ENCODE measurements at places on chromosomes 6 and 20. TPM values are rescaled to one million over a fixed set of nuclear protein-coding genes. Genes with fewer than 3 reads are reported as not detected.

Gene EPB41L2
- 117 TPM for total RNA-seq

Gene HIVEP1
- total RNA-seq = 21.3 TPM

Gene SAMD3
- total RNA-seq = 9.1 TPM

Gene STK4
- total RNA-seq = 41.6 TPM

Gene HLA-DRB1
- 0.09 TPM for total RNA-seq

Gene TBC1D20
- total RNA-seq = 34.4 TPM

Gene ZFP57
- not detected for total RNA-seq

Gene SLC25A27
- 6.2 TPM for total RNA-seq

Gene ZSCAN23
- 12.0 TPM for total RNA-seq

Gene SLC12A5
- total RNA-seq = not detected

Gene TREML2
- total RNA-seq = not detected

Gene SGK2
- total RNA-seq = 0.09 TPM

Gene EYS
- total RNA-seq = 0.09 TPM

Gene DOK5
- 85.6 TPM for total RNA-seq

Gene VSX1
- not detected for total RNA-seq

Gene STK38
- total RNA-seq = 34.3 TPM

Gene MEI4
- not detected for total RNA-seq

Gene SLC13A3
- total RNA-seq = 4.2 TPM

Gene MTFR2
- 6.1 TPM for total RNA-seq

Gene EMILIN3
- total RNA-seq = not detected

Gene ARMC12
- 0.45 TPM for total RNA-seq

Gene CST5
- total RNA-seq = not detected

Gene MYLK2
- not detected for total RNA-seq

Gene ASIP
- total RNA-seq = not detected

Gene WFDC2
- total RNA-seq = not detected

Gene CAGE1
- 0.33 TPM for total RNA-seq

Gene RAB5IF
- total RNA-seq = 59.1 TPM
